ENCODE measurements at places on chromosomes 2 and 18. TPM values are rescaled to one million over a fixed set of nuclear protein-coding genes. Genes with fewer than 3 reads are reported as not detected.

The FOXI3 gene
- total RNA-seq = not detected

The TAF4B gene
- 7.4 TPM for total RNA-seq

The FEV gene
- total RNA-seq = not detected

The TFCP2L1 gene
- total RNA-seq = not detected

The NYAP2 gene
- not detected for total RNA-seq

The GPR35 gene
- not detected for total RNA-seq

The CKAP2L gene
- 0.81 TPM for total RNA-seq

The PRKAG3 gene
- total RNA-seq = not detected

The NR4A2 gene
- total RNA-seq = 0.19 TPM

The GPAT2 gene
- 2.3 TPM for total RNA-seq

The PROKR1 gene
- total RNA-seq = not detected

The COL4A4 gene
- total RNA-seq = 35.2 TPM

The SERPINB2 gene
- not detected for total RNA-seq
